DMS53 (cell line): ENCODE measurements at places on chromosomes 11 and 22.

DNA sequence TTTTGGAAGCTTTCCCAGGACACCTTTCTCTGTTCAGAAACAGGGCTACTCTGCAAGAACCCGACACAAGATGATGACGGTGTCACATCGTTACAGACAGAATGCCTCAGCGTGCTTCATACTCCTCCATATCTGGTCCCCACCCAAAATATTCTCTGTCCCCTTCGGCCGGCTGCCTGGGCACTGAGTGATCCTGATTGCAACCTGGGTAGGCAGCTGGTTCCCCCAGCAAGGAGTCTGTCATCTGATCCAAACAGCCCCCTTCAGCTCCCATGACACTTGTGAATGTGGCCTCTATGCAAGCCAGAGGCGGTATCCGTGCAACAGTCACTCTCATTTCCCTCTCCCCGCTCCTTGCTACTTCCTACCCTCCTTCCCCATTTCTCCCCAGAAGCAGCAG lies 431.7 kb upstream of the B3GAT1 start:
- no peak for DNase-seq

DNA sequence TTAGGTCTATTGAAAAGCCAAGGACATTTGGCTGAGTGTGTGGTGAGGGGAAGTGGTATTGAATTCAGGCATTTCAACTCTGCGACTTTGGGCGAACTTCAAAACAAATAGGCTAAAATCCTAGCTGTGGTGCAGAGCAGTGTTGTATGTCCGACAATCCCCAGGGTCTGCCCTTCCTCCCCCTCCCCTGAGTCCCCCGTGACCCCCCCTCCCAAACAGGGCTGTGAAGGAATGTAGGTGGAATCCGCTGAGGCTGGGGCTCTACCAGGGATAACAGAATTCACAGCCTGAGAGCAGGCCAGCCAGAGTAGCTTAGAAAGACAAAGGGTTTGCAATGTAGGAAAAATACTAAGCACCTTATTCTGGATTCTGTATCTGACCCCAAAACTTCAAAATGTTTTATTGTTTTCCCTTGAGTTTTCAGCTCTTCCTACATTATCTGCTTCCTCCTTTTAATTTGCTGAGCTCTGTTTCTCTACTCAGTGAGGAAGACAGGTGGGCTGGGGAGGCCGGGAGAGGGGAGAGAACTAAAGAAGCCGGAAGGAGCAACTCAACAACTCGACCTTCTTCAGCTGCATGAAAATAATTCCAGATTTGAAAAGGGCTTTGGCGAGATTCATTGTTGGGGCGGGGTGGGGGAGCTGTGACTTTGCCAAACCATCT lies 315.2 kb downstream of the BLID start:
- no peak for DNase-seq

GRCh38 chr22:37417677-37418348 lies 9.5 kb downstream of the ELFN2 start:
- DNase-seq: no peak

GRCh38 chr11:59271247-59271755 lies 58.6 kb upstream of the MPEG1 start:
- DNase-seq: peak; percentile 26

- no peak for DNase-seq
These were observed 34.2 kb downstream of the TBC1D22A start for GRCh38 chr22:46796566-46797195.

DNA sequence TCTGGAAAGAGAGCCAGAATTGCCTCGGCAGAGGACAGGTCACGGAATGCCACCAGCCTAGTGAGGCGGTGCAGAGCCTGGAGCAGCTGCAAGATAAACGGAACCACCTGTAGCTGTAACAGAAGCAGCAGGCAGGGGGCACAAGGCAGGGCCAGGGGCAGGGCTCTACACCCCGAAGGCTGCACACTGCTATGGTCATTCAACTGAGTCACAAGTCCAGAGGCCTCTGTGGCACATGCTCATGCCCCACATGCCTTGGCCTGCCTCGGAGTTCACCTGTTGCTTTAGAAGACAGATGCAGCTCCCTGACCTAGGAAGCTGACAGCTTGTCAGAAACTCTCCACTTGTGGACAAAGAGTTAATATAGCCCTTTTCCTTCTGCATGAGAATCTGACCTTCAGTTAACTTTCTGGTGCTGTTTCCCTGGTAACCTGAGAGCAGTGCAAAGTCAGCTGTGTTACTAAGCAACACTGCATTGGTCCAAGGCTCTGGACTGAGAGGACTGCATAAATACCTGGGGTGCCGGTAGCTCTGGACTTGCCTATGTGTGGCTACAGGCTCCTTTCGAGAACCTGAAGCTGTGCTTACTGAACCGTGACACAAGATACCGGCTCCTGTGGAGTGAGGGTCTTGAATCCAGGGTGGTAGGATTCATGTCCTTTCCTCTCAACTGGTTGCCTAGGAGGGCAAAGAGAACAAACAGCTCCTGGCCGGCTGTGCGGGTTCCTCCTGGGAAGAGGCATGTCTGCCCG lies 10.5 kb downstream of the COMMD9 start:
- DNase-seq: peak; percentile 18

DNA sequence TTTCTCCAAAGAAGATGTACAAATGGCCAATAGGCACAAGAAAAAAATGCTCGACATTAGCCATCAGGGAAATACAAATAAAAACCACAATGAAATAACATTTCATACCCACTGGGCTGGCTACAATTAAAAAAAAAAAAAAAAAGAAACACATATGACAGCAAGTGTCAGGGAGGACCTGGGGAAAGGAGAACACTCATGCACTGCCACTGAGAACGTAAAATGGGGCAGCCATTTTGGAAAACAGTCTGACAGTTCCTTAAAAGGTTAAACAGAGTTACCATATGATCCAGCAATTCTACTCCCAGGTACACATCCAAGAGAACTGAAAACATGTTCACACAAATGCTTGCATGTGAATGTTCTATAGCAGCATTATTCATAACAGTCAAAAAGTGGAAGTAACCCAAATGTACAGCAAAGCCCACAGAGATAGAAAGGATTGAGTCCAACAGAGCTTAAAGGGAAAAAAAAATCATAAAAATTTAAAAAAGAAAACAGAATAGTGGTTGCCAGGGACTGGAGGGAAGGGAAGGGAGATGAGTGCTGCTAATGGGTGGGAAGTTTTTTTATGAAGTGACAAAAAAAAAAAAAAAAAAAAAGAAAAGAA lies 48.4 kb upstream of the CYP2D6 start:
- DNase-seq: no peak

DNA sequence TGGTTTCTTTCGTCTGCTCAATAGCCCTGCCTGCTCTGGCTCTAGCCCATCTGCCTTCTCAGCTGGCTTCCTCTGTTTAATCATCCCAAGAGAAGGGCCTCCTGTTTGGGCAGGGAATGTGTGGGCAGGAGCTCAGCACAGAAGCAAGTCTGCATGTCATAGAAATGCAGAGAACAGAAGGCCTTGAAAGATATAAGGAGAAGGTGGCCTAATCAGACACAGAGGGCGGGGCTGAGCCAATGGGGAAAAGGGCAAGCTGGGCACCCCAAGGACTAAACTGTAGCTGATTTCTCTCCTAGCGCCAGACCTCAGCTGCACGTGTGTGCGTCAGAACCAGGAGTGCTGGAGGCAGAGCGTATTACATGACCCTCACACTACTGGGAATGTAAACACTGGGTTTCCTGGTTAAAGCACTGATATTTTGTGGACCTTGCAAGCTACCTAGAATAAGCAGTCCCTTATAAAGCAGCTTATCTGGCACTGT lies 7.6 kb upstream of the CCKBR start:
- no peak for DNase-seq

GRCh38 chr11:34519595-34520235 lies 6.1 kb upstream of the ELF5 start:
- DNase-seq: peak; percentile 5

DNA sequence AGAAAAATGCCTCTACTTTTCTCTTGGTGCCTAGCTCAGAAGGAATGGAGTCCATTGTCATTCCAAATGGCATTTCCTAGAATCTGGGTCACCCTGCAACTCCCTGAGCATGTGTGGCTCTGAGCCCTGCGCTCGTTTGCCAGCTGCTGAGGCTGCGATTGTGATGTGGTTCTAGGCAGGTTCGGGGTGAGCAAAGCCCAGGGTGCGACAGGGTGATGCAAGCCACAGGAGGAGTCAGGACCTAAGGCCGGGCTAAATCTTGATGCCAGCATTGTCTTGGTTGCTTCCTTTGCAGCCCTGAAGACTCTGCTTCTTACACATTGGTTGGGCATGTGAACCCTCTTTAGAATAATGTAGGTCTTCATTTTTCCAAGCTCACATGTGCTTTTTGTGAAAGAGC lies 131.0 kb downstream of the MORC2 start:
- no peak for DNase-seq

DNA sequence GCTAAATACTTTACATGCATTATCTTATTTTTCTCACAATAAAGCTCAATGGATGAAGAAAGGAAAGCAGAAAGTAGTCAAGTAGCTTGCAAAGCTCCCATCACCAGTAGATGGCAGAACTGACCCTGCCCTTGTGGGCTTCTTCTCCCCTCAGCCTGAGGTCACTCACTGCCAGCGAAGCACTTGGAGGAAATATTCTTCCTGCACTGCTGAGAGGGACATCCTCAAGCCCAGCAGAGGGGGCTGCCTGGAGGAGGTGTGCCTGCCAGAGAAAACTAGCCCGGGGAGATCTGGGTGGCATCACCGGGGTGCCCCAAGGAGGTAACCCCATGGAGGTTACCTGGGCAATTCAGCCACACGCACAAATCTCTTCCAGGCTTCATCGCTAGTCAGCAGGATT lies 6.6 kb downstream of the APOL4 start:
- peak; percentile 47 for DNase-seq

DNA sequence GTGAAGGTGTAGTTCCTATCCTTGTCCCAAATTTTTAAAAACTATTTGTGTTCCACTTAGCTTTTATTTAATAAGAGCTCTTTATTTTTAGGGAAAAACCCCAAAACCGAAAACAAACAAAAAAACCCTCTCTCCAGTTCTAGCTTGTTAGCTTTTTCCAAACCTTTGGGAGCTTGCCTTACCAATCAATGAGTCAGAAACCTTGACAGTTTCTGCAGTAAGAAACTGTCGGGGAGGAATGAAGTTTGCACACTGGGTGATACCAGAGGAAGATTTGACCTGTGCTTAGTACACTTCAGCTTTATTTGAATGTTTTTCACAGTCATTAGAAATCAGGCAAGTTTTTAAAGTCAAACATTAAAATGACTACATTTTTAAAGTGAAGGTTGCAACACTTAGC lies 105.0 kb downstream of the FAT3 start:
- DNase-seq: no peak

DNA sequence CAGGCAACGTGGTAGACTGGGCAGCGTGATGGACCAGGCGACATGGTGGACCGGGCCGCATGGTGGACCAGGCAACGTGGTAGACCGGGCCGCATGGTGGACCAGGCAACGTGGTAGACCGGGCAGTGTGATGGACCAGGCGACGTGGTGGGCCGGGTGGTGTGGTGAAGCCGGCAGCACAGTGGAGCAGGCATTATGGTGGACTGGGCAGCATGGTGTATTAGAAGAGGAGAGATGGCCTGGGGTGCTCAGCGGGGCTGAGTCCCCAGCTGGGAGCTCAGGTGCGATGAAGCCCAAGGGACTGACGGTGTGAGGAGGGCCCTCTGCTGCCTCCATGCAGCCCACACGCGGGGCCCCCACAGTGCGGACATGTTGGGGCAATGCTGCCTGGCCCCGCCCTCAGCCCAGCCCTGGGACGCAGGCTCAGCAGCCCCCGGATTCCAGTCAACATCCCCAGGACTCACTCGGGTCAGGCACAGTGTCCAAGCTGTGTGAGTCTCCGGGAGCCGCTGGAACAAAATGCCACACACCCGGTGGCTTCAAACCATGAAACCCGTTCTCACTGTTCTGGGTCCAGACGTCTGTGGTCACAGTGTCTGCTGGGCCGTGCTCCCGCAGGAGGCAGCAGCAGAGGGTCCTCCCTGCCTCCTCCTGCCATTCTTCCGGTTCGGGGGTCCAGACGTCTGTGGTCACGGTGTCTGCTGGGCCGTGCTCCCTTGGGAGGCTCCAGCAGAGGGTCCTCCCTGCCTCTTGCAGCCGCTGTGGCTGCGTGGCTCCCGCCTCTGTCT lies 1084.9 kb downstream of the BRD1 start:
- no peak for DNase-seq

- peak; percentile 25 for DNase-seq
These were observed 41.1 kb downstream of the TNRC6B start for GRCh38 chr22:40218723-40219294.

- DNase-seq: peak; percentile 92
These were observed 173.6 kb upstream of the CCDC90B start for GRCh38 chr11:83459798-83460197.
